ENCODE measurements at places on chromosomes 11 and 22.

- DNase-seq: no peak
Measured at GRCh38 chr11:126375726-126376125, 20.2 kb downstream of the ST3GAL4 start.

GRCh38 chr11:133164986-133165385 is 367.3 kb downstream of the OPCML start:
- DNase-seq: no peak

DNA sequence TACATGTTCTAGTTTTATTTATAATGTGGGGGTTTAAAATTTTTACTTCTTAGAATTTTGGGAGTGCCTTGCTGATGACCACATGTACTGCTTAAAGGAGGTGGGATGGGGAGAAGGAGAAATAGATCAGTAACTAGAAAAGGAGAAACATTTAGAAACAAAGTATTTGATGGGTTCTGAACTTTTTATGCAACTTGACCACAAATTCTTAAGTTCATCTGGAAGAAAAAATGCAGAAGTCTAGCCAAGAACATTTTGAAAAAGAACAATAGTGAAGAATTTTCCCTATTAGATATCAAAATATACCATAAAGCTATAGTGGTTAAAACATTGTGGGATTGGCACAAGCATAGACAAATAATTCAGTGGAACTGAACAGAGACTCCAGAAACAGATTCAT is 73.3 kb upstream of the AMPD3 start:
- no peak for DNase-seq

- no peak for DNase-seq
Measured at GRCh38 chr11:114915871-114916805, 237.8 kb downstream of the NXPE2 start.

DNA sequence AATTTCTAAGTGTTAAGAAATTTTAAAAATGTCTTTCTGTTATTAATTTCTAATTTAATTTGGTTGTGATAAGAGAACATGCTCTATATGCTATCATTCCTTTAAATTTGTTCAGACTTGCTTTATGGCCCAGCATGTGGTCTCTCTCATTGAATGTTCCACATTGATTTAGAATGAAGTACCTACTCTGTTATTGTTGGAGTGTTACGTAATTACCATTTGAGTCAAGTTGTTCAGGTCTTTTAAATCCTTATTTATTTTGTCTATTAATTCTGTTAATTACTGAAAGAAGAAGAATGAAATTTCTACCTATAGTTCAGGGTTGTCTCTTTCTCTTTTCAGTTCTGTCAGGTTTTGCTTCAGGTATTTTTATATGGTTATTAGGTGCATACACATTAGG is 57.0 kb downstream of the PRMT3 start:
- no peak for DNase-seq

DNA sequence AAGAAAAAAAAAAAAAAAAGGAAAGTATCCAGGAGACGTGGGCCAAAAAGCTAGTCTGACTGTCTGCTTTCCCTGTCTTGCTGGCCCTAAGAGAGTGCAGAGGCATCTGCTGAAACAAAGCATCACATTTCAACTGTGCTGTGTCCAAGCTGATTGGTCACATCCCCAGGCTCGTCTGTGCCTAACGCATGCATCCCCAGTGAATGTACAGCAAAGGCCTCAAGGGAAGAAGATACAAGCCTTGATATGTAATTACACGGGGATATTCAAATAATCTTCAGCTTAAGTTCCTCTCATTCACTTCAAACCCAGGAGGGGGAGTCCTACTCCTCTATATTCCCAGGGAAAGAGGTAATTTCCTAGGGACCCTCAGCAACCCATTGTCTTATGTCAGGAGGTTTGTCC is 5.4 kb upstream of the SORL1 start:
- no peak for DNase-seq

DNA sequence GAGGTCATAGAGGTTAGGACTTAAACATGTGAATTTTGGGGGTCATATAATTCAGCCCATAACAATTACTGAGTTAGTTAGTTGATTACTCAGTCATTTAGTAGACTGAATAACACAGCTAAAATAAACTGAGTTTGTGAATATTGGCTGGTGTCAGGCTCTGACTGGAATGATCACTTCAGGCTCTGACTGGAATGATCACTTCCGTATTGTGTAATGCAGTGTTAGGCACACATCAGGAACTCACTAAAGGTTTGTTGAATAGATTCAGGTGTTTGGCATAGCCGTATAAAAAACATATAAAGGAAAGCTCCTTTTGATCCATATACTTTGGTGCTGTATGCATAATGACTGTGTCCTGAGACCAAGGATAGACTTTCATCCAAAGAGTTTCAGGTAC is 610.5 kb downstream of the INSC start:
- no peak for DNase-seq

- DNase-seq: no peak
Measured at GRCh38 chr22:47369431-47370015, 607.1 kb downstream of the TBC1D22A start.

DNA sequence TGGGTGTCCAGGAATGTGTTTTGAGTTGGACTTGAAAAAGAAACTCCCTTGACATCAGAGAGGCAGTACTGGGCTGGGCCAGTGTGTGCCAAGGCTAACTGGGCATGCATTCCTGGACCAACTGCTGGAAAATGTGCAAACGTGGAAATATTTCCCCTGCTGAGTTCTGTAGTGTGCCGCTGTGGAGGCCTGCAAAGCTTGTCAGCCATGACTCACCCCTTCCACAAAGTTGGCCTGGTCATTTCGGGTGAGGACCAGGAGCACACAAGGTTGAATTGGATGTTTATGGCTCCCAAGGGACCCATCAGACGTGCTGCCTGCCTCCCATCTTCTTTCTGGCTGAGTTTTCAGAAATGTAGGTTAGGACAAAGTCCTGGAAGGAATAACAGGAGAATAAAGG is 513.1 kb downstream of the MIAT start:
- DNase-seq: no peak

GRCh38 chr11:12817681-12818332 is 143.6 kb downstream of the TEAD1 start:
- no peak for DNase-seq

GRCh38 chr11:100903284-100903683 is 216.2 kb downstream of the ARHGAP42 start:
- DNase-seq: no peak

DNA sequence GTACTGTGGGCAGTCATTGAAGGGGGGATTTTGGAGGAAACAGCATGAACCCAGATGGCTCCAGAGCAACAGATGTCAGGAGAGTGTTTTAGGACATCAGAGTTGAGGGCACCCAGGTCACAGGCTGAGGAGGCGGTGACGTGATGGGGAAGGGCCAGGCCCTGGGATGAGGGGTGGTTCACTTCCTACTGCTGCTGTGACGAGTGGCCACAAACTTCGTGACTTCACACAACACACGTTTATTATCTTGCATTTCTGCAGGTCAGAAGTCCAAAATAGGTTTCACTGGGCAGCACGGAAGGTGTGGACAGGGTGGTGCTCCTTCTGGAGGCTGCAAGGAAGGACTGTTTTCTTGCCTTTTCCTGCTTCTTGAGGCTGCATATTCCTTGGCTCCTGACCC is 77.7 kb upstream of the RAB1B start:
- DNase-seq: no peak

- no peak for DNase-seq
Measured at GRCh38 chr11:100681064-100681502, 6.0 kb upstream of the ARHGAP42 start.

DNA sequence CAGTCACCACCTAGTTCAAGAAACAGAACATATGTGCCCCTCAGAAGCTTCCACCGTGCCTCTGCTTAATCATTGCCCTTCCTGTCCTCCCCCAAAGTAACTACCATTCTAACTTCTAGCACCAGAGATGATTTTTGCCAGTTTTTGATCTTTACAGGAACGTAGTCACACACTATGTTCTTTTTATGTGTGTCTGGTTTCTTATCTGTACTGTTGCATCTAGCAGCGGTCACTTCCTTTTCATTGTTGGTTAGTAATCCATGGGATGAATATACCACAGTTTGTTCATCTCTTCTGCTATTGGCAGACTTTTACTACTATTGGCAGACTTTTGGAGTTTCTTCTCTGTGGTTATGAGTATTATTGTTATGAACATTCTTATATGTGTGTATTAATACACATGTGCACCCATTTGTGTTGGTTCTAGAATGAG is 34.6 kb downstream of the SPECC1L start:
- DNase-seq: no peak

GRCh38 chr22:22045571-22046335 is 63.2 kb upstream of the TOP3B start:
- no peak for DNase-seq

DNA sequence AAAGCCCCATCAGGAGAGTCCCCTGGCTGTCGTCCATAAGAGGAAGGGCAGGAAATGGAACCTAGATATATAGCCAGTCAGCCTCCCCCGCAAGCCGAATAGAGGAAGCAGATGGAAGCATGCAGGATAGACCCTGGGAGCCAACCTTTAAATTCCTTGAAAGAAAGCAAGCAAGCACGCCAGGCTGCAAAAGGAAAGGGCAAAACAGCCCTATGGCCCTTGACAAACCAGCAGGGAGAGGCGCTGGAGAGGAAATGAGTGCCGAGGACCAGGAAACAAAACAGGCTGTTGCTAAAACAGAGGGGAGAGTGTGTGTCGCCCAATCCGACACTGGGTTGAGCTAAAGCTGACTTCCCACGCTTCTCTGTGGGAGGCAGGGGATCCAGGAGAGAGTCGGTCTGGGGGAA is 203.5 kb upstream of the MTNR1B start:
- no peak for DNase-seq

GRCh38 chr11:128814856-128815705 is 52.0 kb downstream of the KCNJ1 start:
- DNase-seq: no peak

GRCh38 chr22:28016781-28017557 is 97.9 kb upstream of the PITPNB start:
- no peak for DNase-seq

DNA sequence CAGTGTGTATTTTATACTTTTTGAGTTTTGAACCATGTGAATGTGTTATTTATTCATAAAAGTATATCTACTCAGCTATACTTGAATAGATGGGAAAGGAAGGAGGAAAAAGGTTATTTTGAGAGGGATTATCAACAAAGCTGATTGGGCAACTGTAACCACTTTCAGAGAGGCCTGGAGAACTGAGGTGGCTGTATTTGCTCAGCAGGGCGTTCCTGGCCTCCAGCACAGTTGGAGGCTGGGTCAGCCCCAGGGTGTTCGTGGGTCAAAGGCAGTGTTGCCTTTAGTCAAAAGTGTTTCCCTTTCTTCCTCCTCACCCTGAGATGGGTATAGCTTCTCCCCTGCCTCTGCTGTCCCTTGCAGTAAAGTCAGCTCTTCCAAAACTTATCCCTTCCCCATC is 26.7 kb downstream of the ASCC2 start:
- DNase-seq: no peak

DNA sequence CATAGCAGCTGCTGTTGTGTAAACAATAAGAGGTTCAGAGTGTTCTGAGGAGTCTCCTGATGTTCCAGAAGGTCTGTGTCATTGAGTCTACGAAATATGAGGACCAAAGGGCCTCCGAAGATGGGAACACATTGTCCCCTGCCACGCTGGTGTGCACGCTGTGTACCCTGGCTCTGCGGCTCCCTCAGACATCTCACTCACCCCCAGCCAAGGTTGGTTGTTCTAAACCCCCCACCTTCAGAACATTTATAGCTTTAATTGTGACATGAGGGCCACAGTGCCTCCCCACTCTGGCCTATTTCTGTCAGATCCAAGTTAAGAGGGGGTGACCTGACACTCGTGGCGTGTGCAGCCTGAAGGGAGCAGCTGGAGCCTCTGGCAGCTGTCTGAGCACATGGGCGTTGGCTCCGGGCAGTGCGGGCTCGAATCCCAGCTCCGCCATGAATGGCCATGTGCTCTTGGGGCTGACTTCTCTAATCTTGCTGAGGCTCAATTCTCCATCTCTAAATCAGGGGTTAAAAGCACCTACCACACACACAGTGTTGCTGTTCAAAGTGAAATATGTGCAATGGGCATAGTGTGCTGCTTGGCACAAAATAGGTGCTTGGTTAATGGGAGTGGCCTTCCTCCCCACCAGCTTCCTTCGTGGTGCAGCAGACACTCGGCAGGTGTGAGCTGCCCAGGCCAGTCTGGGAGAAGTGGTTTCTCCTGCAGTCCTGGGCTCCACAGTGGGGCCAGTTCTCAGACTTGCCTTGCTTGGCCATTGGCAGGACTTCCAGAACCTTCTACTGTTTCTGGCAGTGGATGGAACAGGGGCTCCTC is 39.7 kb upstream of the MICAL2 start:
- no peak for DNase-seq

DNA sequence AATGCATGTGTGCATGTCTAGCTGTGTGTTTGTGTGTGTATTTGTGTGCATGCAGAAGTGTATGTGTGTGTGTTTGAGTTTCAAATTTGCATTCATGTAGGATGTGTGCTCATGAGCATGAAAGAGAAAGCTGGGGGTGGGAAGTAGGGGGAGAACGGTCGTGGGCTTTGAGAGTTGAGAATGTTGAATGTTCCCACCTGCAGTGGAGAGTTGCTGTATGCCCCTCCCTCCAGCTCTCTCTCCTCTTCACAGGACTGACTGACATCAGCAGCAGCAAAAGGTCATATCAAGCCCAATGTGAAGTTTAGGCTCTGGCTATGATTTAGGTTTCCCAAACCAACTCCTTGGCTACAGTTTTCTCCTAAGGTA is 63.8 kb upstream of the RRAS2 start:
- no peak for DNase-seq

DNA sequence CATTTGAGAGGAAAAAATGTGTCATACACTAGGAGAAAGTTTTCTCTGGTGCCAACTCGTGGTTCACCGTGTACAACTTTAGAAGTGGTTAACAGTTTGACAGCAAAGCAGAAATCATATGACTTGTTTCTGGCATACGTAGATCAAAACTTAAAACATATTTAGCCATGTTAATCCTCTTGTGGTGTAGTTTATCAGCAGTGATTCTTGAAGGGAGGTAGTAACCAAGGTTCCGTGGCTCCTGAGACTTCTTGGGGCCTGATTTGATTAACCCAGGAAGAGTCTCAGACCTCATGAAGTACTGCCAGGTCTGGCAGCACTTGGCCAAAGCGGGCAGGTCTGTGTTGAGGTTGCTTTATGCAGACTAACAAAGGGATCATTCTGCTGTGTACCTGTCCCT is 40.5 kb downstream of the SREBF2 start:
- DNase-seq: no peak

DNA sequence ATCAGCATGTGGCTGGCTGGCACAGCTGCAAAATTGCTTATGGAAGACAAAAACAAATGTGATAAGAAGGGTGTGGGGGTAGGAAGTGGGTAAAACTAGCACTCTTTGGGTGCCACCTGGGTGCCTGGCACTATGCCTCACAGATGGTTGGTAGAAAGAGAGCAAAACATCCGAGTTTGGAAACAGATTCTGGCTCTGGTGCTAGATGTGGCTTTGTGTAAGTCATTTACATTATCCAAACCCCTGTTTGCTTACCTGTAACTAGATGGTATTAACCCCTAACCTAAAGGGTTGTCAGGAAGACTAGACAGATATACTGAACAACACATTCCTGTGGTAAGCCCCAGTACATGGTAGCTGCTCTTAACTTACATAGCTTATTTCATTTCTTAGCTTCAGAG is 905.6 kb downstream of the DLG2 start:
- DNase-seq: no peak

DNA sequence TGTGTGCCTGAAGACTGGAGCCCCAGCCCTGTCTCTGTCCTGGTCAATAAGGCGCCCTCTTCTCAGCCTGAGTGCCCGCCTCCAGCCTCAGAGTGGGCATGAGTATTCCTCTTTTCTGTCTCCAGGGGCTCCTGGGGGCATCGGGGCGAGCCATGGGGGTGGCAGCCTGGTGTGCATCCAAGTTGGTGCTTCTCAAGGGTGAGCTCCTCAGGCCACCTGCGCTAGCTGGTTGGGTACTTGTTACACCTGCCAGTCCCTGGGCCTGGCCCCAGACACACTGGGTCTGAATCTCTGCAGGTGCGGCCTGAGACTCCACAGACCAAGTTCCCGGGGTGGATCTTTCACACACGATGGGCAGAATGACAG is 168.6 kb upstream of the B3GAT1 start:
- DNase-seq: no peak

Measured in stimulated activated CD4-positive, alpha-beta T cell treated with anti-CD3 and anti-CD28 coated beads, Interleukin-1b, Interleukin-23, amount 100 ng/mL, for 1 hour (primary cell).